Progenitor cell of endocrine pancreas (in vitro differentiated cells): ENCODE measurements at places on chromosomes 5 and 9.

- DNase-seq: no peak
Measured at GRCh38 chr9:21154018-21154608, 12.3 kb downstream of the IFNA21 start.

- DNase-seq: no peak
Measured at GRCh38 chr9:37562826-37563225, 13.4 kb downstream of the FBXO10 start.

DNA sequence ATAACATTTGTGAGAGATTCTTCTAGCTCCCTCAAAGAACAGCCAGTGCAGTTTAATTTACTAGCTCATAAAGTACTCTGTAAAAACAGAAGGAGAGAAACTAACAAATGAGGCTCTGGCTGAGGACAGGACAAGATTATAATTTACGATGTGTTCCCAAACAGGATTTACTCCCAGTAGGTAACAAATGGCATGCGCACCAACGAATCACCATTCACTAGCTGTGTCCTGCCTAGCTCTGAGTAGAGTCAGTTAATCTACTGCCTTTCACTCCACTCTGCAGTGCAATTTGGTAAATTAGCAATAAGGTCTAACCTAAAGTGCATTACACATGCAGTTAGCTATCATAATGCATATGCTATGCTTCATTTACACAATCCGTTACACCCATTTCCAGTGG is 497.4 kb upstream of the CCNG1 start:
- DNase-seq: no peak

DNA sequence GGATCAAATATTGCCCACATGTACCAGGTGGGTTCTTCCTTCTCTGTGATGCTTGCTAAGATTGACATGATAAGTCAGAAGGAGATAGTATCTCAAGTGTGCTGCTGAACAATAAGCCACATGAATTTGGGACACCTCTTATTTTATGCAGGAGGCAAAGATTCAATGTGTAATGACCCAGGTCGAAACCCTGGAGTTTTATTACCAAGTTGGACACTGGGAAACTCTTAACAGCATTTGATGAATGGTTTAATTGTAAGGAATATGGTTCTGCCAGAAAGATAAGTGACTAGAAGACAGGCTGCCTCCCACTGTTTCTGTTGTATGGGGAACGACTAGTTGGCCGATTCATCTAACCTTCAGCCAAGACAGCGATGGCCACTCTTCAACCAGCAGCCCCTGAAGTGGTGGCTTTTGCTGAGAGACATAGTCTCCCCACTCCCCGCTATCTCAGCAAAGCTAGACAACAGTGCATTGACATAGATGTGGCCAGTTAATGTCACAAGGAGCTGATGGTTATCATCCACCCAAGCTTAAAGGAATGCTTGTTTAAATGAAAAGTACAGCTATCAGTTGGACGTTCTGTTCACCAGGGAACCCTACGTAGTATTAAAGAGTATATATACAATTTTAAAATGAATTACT is 407.7 kb downstream of the KDM4C start:
- DNase-seq: no peak

- DNase-seq: peak; percentile 42
Measured at GRCh38 chr5:140966293-140967225, at the start of gene PCDHAC2. PCDHAC2 (plus strand) TSS chr5:140966476; CDS start chr5:140966767, 291 bp downstream.

- no peak for DNase-seq
Measured at GRCh38 chr9:136160995-136161610, 42.4 kb upstream of the TMEM250 start.

GRCh38 chr5:15791274-15791673 is 291.3 kb downstream of the FBXL7 start:
- no peak for DNase-seq

DNA sequence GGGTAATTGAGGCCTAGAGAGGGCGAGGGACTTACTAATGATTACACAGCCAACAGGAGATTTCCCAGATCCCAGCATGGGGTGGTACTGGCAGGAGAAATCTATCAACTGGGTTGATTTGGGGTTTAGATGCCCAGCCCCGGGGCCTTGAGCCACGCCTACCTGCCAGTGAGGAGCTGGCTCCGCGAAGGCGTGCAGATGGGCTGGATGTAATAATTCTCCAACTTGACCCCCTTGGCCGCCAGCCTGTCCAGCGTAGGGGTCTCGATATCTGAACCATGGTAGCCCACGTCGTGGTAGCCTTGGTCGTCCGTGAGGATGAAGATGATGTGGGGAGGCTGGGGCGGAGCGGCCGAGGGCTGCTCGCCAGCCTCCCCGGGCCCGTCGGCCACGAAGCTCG is 804 bp downstream of the ARSI start:
- no peak for DNase-seq

- DNase-seq: no peak
Measured at GRCh38 chr9:18405240-18405639, 68.7 kb upstream of the ADAMTSL1 start.

DNA sequence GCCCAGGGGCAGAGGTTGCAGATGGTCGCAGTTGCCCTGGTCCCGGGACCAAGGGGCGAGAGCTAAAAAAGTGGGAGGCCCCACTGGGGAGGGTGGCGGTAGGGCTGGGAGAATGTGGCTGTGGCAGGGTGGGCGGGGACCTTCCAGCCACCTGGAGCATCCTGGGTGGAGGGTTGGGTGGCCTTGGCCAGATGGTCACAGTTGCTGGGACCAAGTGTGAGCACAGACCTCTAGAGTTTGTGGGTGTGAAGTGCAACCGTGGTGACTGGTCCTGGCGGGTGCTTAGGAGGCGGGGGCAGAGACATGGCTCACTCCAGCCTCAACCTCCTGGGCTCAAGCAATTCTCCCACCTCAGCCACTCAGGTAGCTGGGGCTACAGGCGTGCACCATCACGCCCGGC is 5.7 kb upstream of the TRAF2 start:
- no peak for DNase-seq

GRCh38 chr5:146681585-146682105 is 165.7 kb upstream of the GPR151 start:
- DNase-seq: no peak

- no peak for DNase-seq
Measured at GRCh38 chr9:6562201-6562600, 83.3 kb downstream of the GLDC start.

- no peak for DNase-seq
Measured at GRCh38 chr5:56024810-56025150, 30.0 kb upstream of the IL6ST start.

DNA sequence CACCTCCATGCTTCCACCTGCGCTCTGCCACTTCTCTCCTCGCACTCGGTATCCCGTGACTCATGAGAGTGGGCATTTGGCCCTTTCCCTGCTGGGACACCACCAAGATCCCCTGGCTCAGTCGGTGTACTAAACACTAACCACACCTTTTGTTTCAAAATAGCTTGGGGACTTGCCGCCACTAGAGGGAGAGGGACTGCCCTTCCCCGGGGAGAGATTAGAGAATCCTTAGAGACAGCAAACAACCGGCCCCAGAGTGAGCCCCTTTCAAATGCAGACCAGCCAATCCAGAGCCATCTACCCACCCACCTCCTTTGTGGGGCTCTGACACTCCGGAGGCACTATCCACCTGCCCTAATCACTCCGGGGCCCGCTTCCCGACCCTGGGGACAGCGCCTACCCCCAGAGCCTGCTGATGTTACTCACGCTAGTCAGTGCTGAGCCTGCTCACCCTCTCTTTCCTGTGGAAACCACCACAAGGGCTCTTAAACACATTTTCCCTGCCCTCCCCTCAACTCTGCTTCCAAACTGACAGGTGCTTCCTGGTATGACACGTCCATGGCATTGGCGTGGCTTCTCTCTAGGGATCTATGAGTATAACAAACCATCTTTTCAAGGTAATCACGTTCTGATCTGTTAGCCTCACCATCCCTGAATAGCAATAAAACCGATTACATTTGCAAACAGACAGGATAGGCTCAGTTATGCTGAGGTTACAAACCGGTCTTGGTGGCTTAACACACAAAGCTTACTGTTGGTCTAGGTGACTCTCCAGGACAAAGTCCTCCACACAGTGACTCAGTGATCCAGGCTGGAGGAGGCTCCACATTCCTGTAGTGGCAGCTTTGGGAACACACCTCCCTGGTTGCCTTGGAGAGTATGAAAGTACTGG is 180.1 kb upstream of the MVB12B start:
- DNase-seq: peak; percentile 30
